ENCODE measurements at places on chromosomes 3 and 15.
A peak's percentile ranks its signal among the peaks of the same experiment; 100 is the strongest.

GRCh38 chr3:46918634-46919033, 41.1 kb downstream of the PTH1R start:
- DNase-seq: no peak

- no peak for DNase-seq
These were observed 94.1 kb upstream of the CHL1 start for GRCh38 chr3:102484-102883.

GRCh38 chr15:33460166-33460805, 149.5 kb downstream of the RYR3 start:
- no peak for DNase-seq

- DNase-seq: no peak
These were observed 51.2 kb downstream of the LRTM1 start for GRCh38 chr3:54876694-54877093.

GRCh38 chr3:32405711-32406323, 14.2 kb downstream of the CMTM7 start:
- no peak for DNase-seq

DNA sequence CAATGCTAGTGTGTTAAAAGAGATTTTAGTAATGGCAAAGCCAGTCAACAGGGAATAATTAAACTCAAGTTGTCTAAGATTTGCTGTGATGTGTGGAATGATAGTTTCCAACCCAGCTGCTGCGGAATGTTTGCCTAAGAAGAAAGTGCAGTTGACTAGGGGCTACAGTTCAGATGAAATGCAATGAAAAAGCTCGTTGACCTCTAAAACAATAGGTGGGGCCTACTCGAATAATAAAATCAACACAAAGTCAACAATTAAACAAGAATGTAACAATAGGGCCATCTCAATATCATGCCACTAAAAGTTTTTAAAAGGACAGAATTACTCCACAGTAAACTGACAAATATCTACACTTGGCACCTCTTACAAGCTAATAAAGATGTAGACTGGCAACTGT, 484.2 kb downstream of the MECOM start:
- no peak for DNase-seq

DNA sequence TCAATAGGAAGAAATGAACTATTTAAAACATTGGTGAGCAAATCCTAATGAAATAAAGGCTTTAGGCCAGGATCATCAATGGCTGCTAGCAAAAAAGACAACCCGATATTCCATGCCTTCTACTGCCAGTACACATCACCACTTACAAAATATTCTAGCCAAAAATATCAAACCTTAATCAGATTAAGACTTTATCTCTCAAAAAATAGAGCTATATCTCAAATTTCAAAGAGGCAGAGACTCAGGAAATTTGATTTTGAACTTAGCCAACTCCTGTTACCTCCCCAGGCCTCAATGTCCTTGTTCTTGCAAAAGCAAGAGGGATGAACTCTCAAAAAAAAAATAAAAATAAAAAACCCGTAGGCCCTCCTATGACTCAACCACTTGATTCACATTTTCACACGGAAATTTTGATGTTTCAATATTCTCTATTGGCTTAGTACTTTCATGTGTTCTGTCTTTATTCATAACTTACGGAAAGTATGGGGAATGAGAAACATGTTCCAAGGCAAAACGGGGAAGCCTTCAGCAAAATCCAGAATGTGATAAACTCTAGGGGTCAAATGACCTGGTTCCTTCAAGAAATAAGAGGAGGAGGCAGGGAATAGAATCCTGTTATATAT, 273.3 kb upstream of the ZPLD1 start:
- DNase-seq: no peak

- DNase-seq: no peak
These were observed 14.5 kb downstream of the ARHGEF26 start for GRCh38 chr3:154135511-154136173.

DNA sequence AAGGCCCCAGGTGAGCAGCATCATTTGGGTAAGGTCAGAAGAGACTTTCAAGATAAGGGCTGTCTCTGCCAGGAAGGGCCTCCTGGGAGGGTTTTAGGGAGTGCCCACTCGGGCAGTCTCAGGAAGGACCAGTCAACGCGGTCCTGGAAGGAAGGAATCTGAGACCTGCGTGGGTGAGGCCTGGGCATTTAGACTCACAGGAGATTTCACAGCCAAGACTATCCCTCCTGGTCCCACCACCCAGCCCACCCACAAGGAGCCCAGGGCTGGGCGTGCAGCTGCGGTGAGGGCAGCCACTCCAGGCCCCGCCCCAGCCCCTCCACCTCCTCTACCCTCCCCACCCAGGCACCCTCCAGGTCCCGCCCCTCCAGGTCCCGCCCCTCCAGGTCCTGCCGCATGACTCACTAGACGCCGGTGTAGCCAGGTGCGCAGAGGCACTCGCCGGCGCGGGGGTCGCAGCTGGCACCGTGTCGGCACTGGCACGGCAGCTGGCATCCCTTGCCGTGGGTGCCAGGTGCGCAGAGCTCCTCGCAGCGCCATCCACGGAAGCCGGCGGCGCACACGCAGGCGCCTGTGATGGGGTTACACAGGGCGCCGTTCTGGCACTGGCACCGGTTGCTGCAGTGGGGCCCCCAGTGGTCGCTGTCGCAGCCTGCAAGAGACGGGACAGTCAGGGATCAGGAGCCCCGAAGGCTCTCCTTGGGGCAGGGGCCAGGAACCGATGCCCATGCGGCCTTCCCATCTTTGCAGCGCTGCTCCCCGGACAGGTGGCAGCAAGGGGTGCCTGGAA, 112.7 kb downstream of the RAB11A start:
- peak; percentile 70 for DNase-seq

Data from stimulated activated CD4-positive, alpha-beta T cell treated with anti-CD3 and anti-CD28 coated beads, Interleukin-2, amount 100 ng/mL, for 4 hours (primary cell).